ENCODE measurements at places on chromosomes 12 and 14.

GRCh38 chr12:25757037-25757665, 201.3 kb upstream of the RASSF8 start:
- peak; percentile 35 for DNase-seq

DNA sequence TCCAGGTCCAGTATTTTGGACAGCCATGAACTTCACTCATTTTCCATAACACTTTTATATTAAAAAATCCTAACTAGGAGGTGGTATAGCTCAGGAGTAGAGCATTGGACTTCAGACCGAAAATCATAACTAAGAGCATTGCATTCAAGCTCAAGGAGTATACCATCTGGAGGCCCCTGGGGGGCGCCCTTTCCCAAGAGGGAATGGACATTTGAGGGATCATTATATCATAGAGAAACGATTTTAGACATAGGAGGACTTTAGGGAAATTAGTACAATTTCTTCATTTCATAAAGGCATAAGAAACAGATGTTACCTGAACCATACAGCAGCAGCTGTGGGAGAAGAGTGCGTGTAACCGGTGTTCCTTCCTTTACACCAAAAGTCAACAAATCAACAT, 5.2 kb upstream of the ATG14 start:
- peak; percentile 50 for DNase-seq

GRCh38 chr12:122086641-122087285, 8.2 kb downstream of the MLXIP start:
- no peak for DNase-seq

GRCh38 chr14:104992501-104992900, 6.9 kb downstream of the CLBA1 start:
- DNase-seq = no peak

- DNase-seq = no peak
Measured at GRCh38 chr12:15855646-15856045, 26.5 kb upstream of the STRAP start.

- DNase-seq = no peak
Measured at GRCh38 chr12:109731806-109732205, 18.2 kb downstream of the FAM222A start.

DNA sequence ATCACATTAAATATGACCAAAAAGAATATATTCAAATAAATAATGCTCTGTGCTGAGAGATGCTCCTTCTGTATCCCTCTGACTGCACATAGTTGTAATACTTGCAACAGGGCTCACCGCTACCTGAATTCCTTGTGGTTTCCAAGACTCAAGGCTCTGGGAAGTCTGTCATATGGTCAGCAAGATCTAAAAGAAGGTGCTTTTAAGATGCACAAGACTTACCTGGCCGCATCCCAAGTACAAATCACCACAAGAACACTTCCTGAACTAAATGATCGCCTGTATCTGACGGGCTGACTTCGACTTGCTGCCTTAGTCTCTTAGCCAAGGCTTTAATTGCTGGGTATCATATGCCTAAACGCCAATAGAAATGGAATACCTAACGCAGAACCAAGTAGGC, 67.2 kb downstream of the HECTD4 start:
- DNase-seq = no peak

GRCh38 chr12:19447386-19447785, 8.1 kb downstream of the AEBP2 start:
- no peak for DNase-seq

- no peak for DNase-seq
Measured at GRCh38 chr12:93740751-93741150, 63.6 kb downstream of the CRADD start.

DNA sequence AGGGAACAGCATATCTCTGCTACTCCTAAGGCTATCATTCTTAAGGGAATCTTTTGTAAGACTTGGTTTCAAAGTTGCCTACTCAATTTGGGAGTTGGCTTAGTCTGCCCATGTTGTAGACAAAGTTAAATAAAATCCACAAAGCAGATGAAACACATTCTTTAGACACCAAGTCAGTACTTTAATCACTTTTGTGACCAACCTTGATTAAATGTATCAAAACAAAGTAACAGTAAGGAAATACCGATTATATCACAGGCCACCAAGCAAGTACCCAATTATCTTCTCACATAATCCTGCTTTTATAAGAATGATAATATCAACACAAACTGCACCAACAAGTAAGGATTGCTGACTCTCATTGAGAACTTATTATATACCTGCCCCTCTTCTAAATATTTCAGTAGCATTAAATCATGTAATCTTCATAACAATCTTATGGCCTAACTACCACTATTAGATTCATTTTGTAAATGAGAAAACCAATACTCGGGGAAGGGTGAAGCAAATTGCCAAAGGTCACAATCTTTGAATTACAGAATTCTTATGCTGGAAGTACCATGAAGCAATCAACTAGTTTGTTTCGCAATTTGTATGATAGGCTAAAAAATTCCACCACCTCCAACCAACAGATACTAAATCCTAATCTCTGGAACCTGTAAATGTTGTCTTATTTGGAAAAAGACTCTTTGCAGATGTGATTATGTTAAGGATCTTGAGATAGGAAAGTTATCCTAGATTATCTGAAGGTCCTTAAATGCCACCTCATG, 12.6 kb upstream of the DIO2 start:
- DNase-seq = no peak
